Central memory CD4-positive, alpha-beta T cell (primary cell): ENCODE measurements at places on chromosomes 5 and 9.

DNA sequence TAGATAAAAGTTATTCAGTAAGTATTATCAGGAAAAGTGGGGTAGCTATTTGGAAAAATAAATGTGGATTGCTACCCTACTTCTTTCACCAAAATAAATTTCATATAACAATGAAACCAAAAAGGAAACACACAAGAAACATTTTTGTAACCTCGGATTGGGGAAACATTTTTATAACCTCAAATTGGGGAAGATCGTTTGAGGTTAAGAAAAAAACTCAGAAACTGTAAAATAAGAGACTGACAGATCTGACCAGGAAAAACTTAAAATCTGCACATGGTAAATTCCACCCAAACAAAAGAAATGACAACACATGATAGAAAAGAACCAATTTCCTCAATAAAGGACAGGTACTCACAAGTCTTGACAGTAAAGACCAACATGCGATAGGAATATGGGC is 13.5 kb downstream of the EFCAB9 start:
- DNase-seq: no peak

- DNase-seq: no peak
Observed at GRCh38 chr5:112684737-112685136, 52.9 kb upstream of the APC start.

DNA sequence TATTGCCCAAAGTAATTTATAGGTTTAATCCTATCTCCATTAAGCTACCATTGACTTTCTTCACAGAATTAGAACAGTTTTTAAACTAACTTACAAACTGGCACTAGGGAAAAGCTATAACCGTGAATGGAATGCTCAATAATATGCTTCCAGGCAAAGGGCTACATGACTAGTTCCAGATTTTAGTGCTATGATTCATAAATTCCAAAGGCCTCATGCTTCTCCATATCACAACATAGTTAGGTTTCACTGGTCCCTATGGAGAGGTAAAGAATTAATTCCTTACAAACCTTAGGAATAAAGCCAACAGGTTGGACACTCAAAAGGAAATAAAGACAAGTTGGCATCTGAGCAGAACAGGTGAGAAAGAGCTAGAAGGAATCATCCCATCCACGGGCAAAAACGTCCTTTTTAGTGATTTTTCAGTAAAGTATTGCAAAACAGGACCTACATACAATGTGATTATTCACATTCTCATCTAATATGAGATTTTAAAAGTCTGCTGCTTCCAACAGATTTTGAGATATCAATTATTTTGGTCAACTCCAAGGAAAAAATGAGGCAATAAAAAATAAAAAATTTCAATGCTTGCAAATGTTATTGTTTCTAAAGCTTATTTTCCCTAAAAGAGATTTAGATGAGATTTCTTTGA is 97.0 kb upstream of the TARS1 start:
- no peak for DNase-seq

DNA sequence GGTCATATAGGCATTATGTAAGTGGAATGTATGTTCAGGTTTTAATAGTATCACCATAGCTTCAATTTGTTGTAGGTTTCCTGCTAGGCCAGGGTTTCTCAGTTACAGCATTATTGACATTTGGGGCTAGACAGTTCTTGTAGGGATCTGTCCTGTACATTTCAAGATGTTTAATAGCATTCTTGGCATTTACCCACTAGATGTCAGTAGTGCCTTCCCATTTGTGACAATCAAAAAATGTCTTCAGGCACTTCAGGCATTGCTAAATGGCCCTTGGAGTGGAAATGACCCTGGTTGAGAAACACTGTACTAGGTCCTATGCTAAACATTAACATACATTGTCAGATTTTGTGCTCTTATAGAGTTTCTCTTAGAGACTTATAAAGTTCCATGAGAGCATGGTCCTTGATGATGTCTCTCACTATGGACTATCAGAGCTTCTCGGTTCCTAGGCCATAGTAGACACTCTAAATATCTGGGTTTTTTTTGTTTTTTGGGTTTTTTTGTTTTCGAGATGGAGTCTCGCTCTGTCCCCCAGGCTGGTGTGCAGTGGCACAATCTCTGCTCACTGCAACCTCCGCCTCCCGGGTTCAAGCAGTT is 1.4 kb downstream of the KIF20A start:
- peak; percentile 9 for DNase-seq

DNA sequence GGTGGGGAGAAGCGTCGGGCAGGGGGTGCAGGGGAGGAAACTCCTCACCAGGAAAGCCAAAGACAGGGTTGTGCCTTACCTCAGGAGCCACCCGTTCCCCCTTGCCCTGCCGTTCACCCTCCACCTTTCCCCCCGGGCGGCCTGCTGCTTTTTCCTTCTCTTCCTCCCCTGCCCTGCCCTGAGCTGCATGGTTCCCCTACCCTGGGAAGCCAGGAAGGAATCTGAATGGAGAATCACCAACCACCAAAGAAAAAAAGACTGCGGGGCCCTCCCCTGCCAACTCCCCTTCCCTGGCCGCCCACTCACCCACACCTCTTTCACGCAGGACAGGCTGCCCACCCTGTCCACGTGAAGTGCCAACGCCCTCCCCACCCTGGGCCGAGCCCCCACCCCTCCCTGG is 820 bp upstream of the NFX1 start:
- DNase-seq: peak; percentile 10

- DNase-seq: no peak
Observed at GRCh38 chr5:148623101-148623500, 31.2 kb downstream of the HTR4 start.
